AG08396 (cell line): ENCODE measurements at places on chromosomes 16 and 17.

GRCh38 chr17:17623904-17624303 lies 32.4 kb upstream of the PEMT start:
- no peak for DNase-seq

GRCh38 chr16:24540602-24541210 lies 1.3 kb downstream of the RBBP6 start:
- peak; percentile 11 for DNase-seq

DNA sequence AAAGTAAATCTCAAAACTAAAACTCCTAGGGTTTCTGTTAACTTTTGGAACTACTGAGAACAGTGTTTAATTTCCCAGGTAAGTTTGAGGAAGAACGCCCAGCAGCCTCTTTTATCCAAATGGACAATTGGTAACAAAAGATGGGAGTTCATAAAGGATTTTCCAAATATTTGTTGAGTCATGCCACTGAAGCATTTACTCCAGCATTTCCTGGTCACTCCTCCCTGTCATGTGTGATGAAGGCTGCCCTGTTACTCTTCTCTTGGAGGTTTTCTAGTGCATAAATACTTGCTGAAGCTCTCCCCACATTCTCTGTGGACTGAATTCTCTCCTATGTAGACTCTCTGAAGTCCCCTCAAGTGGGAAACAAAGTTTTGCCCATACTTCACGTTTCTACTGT lies 16.5 kb downstream of the ZNF75A start:
- DNase-seq, result no peak

DNA sequence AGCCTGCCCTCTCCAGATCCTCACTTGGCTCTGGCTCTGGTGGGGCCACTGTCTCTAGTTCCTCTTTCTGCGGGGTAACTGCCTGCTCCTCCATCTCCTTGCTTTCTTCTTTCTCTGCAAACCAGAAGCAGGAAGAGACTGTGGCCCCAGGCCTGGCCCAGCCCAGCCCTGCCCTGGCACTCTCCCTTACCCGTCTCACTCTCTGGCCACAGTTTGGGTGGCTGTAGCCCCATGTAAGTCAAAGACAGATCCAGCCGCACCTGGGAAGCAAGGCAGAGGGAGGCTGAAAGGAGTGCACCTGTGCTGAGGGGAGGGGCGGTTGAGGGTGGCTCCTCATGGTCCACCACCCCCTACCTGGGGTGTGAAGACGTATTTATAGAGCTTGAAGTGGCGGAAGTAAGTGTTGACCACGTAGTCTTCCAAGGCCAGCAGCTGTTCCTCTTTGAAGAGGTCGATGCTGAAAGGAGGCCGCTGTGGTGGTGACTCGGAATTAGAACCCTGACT lies 2.8 kb downstream of the CFAP119 start:
- DNase-seq, result no peak

GRCh38 chr16:9847146-9847545 lies 335.1 kb downstream of the GRIN2A start:
- no peak for DNase-seq

DNA sequence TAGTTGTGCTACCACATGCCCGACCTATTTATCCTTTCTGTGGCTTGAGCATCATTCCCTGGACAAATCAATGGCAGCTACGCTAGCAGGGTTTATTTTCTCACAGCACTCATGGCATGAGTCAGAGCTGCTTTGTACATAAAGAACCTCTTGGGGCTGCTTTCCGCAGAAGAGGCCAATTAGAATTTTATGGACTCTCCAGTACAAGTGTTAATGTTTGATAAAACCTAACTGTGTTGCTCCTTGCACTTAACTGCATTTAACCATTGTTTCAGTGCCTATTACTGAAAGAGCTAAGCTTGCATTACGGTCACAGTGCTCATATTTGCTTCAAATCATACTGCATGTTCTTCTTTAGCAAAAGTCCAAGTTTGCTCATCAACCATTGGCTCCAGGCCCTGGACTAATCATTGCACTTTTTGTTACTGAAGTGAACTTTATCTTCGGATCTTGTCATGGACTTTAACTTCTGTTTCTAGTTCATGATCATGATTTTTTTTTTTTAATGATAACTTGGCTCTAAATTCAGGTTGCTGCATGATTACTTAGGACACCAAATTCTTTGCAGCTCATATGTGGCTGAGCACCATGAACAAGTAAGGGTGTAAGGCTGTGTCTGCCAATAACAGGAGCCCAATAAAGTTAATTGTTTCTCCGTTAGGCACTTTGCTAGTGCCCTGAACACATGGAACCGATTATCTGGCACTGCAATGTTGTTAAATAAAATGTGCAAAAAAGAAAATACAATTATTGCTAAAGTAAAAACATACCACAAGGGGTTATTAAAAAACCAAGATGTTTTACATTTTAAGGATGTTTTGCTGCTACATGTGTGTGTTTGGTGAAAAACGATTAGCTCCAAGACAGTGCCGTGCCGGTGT lies 492.2 kb downstream of the KCNJ2 start:
- no peak for DNase-seq

DNA sequence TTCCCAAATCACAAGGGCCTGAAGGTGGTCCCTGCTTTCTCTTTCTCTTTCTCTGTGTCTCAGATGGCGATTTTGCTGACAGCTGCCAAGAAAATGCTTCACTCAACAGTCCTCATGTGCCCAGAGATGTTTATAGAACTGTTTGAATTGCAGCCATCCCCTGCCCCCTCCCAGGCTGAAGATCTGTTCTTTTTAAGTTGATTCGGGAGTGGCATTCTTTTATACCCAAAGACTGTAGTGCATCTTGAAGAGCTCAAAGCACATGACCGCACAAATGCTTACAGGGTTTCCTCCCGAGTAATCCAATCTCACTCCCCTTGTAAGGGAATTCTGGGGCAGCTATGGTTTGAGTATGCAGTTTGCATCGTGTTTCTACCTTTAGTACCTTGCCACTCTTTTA lies 75.7 kb downstream of the SEC14L1 start:
- no peak for DNase-seq

- no peak for DNase-seq
Observed at GRCh38 chr16:28839899-28840298, 6.2 kb downstream of the TUFM start.

DNA sequence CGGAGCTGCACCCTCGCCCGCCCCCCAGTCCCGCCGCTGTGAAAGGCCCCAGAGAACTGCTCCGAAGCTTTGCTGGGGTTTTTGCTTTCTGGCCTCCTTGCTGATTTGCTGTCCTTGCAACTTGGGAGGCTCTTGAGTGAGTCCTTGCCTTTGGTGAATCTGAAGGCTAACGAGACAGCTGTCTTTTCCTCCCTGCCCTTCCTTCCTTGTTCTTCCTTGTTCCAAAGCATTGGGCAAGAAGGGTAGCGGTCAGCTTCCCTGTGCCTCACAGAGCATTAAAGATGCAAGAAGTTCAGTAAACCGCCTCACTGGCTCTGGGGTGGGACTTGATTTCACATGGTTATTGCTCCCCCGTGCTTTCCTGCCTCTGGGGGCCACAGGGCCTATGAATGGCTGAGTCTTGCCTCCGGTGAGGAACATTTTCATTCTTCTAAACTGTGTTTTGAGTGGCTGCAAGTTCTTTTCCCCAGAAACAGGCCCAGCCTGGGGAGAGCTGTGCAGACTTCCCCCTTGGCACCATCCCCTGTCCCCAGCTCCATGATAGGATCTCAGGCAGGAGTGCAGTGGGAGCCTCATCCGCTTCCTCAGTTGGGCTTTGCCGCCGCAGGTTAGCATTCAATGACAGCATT lies 1.4 kb downstream of the YPEL2 start:
- DNase-seq, result peak; percentile 28

DNA sequence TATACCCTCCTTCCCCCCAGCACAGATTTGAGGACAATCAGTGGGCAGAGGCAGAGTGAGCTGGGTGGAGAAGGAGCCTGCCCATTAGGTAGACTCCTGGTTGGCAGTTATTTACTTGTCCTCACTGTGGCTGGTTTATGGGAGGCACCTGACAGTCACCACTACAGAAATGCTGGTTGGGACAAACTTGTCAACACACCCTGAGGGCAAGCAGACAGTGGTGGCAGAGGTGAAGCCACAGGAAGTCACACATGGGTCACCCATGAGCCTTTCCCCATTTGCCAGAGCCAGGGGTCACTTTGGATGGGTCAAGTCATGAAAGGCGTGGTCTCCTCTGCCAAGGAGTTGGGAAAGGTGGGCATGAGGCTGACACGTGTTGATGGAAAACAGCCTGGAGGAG lies 6.4 kb downstream of the SCNN1G start:
- no peak for DNase-seq

DNA sequence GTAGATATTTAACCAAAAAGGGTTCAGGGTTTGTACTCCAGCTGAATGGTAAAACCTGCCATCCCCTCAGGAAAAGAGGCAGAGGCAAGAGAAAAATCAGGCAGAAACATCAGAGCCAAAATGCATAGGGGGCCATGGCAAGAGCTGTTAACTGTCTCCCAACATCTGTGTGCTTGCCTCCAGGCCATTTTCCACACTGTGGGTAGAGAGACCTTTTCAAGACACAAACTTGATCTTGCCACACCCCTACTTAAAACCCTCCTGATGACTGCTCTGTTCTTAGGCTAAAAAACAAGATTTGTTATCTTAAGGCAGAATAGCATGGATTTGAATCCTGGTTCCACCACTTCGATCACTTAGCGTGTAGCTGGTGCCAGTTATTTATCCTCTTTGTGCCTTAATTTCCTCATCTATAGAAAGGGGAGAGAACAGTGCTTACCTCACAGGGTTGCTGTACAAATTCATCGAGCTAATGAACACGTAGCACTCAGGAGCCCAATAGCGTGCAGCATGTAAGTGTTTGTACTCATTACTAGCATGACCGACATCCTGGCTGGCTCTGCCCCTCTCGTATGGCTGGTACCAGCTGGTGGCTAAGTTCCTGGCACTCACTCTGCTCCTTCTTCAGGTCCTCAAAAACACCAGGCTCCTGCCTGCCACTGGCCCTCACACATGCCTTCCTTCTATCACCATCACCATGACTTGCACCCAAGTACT lies 25.8 kb downstream of the STAT3 start:
- no peak for DNase-seq

DNA sequence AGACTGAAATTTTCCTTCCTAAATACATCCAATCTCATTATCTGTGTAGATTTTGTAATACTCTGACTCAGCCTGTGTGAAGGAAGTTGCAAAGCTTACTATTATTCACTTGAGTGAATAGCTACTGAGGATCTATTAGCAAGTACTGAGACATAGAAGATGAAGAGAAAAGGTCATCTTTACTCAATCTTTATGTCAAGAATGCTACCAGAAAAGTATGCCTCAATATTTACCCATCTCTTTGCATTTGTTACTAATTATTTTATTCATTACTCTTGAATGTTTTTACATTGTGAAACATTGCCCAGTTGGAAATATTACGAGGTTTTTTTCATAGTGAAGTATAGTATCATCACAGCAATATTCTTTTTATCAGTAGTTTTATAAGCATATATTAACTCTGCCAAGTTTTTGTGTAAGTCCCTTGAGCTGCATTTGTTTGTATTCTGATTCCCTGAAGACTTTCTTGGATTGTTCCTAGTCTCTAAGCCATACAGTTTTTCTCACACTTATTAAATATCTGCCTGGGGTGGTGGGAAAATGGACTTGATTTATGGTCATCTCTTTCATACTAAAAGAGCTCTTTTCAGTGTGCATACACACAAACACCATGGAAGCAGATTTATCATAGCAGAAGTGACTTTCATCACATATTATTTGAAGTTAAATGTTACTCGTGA lies 110.4 kb downstream of the MRTFB start:
- DNase-seq, result peak; percentile 19

GRCh38 chr17:51052235-51052634 lies 68.4 kb downstream of the SPAG9 start:
- DNase-seq, result no peak

GRCh38 chr17:752620-753219 lies 656 bp upstream of the GEMIN4 start:
- peak; percentile 69 for DNase-seq

- DNase-seq, result no peak
Observed at GRCh38 chr16:87245511-87245910, 71.7 kb downstream of the C16orf95 start.

GRCh38 chr17:77045441-77046041 lies 95.2 kb upstream of the SEC14L1 start:
- no peak for DNase-seq

DNA sequence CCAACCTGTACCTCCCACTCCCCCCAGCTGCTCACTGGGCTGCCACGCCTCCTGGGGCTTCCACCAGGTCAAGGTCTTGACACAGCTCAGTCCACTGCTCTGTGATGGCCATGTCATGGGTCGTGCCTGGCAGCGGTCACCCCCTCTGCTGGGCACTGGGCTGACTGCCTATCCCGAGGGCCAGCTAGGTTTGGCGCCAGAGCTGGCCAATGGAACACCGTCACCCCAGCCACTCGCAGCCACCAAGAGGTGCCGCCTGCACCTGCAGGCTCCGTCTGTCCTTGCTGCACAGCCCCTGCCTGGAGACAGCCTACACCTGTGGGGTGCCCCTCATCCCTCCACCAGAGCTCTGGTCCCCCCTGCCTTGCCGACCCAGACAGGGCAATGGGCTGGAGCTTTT lies 4.5 kb upstream of the RAB40C start:
- peak; percentile 25 for DNase-seq

DNA sequence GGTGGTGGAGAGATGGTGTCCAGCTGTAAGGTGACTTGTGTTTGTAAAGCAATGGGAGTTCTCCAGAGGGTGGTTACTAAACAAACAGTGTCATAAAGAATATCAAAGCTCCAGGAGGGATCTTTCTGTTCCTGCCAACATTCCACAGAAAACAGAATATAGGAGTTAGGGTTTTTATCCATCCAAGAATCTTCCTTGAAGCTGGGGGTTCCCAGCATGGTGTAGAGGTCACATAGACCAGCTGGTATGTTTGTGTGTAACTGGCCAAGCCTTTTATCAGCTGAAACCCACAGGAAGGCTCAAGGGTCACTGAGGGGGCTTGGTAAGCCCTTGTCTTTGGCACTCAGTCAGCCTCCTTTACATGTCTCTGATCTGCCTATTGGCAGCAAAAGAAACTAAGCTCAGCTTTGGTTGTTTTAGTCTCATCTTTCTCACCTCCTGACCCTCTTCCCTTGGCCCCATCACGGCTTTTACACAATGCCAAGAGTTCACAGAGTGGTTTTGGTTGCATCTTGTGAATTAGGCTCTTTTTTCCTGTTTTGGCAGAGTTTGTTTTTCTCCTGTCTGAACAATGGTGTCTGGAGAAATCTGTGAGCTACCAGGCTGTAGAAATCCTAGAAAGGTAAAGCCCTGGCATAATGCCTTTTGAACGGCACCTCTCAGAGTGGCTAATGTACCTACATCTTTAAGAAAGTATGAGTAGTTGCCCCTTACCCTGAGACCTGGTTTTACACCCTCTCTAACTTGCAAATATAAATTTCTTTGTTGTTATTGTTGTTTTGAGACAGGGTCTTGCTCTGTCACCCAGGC lies 4.6 kb downstream of the CNTD1 start:
- no peak for DNase-seq

- DNase-seq, result no peak
Observed at GRCh38 chr16:14452066-14452465, 178.0 kb downstream of the PARN start.

- DNase-seq, result no peak
Observed at GRCh38 chr17:43952724-43953666, 745 bp downstream of the PYY start.

- DNase-seq, result no peak
Observed at GRCh38 chr16:6081320-6081976, 983.9 kb upstream of the EEF2KMT start.
